ENCODE measurements at places on chromosomes 5 and 9. TPM values are rescaled to one million over a fixed set of nuclear protein-coding genes. Genes with fewer than 3 reads are reported as not detected.

The GCNT1 gene
- total RNA-seq: 30.0 TPM

The PCSK1 gene
- total RNA-seq: 1.3 TPM

The PCDHB13 gene
- 0.28 TPM for total RNA-seq

The ERAP2 gene
- 35.6 TPM for total RNA-seq

The SERINC5 gene
- total RNA-seq: 16.6 TPM

The NIM1K gene
- 2.7 TPM for total RNA-seq

The C5orf24 gene
- 28.4 TPM for total RNA-seq

The FGD3 gene
- total RNA-seq: not detected

The CKMT2 gene
- 17.4 TPM for total RNA-seq

The PFN3 gene
- total RNA-seq: not detected

The SLC36A3 gene
- not detected for total RNA-seq

The RBM27 gene
- 23.0 TPM for total RNA-seq

The N4BP3 gene
- 0.71 TPM for total RNA-seq

The FRMPD1 gene
- total RNA-seq: not detected

The SLIT3 gene
- total RNA-seq: 18.5 TPM

The SLC34A3 gene
- not detected for total RNA-seq

The EQTN gene
- total RNA-seq: not detected

The GPR21 gene
- total RNA-seq: 1.1 TPM

The DOLK gene
- 28.7 TPM for total RNA-seq

The LMX1B gene
- not detected for total RNA-seq

The ACTBL2 gene
- 1.1 TPM for total RNA-seq

The C9orf153 gene
- 0.18 TPM for total RNA-seq

The SVEP1 gene
- total RNA-seq: 134 TPM

The GTF2H2 gene
- total RNA-seq: 24.3 TPM

The MTX3 gene
- 10.8 TPM for total RNA-seq
